Stimulated activated CD8-positive, alpha-beta memory T cell treated with anti-CD3 and anti-CD28 coated beads, Interleukin-7, amount 100 ng/mL, for 1 hour (primary cell): ENCODE measurements at places on chromosomes 1 and 21.
A peak's percentile ranks its signal among the peaks of the same experiment; 100 is the strongest.

GRCh38 chr1:47555306-47555705 lies 117.5 kb downstream of the FOXD2 start:
- DNase-seq: no peak

DNA sequence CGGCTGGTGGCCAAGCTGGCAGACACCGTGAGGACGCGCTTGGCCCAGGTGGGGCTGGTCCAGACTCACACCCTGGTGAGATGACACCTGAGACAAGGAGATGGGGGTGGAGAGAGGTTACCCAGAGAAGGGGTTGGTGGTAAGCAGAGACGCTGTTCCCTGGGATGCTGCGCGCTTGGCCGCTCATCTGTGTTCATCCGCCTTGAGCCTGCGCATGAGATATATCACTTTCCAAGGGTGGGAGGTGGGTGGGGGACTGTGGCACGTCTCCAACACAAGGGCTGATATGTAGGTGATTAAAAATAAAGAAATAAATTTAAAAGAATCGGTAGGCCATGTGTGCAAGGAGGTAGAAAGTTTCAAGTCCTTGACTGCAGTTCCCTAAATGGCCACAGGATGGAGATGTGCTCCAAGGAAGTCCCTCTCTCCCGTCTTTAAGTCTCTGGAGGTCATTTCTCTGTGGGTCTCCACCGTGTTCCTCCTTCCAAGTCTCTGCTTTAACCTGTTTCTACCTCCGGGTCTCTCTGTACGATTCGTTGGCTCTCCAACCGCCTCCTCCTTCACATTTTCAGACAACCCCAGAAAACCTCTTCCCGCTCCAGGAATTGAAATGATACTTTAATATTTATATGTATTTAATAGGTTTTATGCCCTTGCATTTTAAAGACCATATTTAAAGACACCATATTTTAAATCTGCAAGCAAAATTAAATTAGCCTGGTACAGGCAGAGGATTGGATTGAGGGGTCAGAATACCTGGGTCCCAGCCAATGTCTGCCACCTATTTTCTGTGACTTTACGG lies 4.5 kb downstream of the TTC24 start:
- peak; percentile 28 for DNase-seq

DNA sequence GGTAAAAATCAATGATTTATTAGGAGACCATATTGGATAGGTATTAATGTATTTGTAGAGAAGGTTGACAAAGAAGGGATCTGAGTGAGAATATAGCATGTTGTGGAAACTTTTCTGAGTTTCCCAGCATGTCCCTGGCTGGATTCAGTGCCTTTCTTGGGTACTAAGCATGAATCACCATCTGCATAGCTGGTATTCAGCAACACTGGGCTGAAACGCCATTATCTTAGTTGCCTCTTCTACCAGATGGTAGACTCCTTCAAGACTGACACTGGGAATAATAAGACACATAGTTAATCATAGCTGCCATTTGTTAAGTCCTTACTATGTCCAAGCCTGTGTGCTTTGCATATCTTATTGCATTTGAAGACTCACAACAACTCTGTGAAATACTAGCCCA lies 45.5 kb downstream of the ATP5PF start:
- no peak for DNase-seq

GRCh38 chr1:10692401-10693021 lies 103.9 kb downstream of the CASZ1 start:
- peak; percentile 56 for DNase-seq

GRCh38 chr1:117596023-117596720 lies 9.7 kb upstream of the TENT5C start:
- DNase-seq: no peak

DNA sequence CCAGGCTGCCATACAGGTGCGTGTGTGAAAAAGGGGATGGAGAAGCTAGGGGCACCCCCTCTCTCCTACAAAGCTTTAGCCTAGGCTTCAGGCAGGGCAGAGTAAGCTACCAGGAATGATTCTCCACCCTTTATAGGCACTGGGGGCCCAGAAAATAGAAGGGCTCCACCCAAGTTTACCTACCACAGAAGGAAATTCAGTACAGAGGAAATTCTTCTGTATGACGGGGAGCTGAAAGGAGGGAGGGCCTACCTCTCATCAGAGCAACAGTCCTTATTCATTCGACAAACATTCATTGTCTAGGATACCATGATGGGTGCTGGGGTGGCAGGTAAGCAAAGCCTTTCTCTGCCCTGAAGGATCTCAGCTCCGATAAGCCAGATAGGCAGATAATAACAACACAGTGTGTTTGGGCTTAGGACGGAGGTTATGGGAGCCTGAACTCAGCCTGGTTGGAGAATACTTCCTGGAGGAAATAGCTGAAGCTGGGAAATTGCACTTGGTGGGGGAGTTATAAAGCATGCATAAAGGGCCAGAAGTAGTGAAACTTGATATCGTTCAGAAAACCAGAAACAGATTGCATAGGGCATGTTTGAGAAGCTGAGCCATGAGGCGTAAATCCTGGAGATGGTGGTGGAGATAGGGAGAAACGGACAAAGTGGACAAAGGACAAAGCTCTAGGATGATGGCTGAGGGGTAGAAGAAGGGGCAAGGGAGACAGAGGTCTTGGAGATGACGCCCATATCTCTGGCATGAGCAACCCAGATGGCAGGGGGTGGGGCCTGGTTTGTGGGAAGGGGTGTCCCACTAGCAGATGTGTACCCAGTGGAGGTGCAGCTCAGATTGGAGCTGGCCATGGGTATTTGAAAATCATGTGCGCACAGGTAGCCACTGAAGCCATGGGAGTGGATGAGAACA lies 5.3 kb upstream of the P3R3URF start:
- DNase-seq: no peak

GRCh38 chr1:211520641-211521040 lies 28.7 kb upstream of the RD3 start:
- no peak for DNase-seq

DNA sequence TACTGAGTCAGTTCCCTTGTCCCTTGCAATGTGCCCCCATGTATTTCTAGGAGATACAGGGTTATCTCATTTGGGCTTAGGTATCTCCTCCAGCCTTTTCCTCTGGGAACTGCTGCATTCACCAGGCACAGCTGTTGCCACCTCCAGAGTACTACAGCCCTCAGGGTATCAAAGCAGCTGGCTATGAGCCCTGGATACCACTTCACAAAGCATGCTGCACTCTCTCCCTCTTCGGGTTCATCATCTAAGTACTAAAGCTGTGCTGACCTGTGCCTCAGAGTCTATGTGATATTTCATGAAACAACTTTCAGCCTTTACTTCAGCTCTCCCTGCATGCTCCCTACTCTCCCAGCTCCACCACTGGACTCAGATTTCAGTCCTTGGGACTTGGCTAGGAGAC lies 62.3 kb downstream of the CCDC185 start:
- no peak for DNase-seq

GRCh38 chr1:117567976-117568375 lies 37.9 kb upstream of the TENT5C start:
- DNase-seq: no peak

GRCh38 chr21:32481875-32482408 lies 69.4 kb downstream of the EVA1C start:
- no peak for DNase-seq

DNA sequence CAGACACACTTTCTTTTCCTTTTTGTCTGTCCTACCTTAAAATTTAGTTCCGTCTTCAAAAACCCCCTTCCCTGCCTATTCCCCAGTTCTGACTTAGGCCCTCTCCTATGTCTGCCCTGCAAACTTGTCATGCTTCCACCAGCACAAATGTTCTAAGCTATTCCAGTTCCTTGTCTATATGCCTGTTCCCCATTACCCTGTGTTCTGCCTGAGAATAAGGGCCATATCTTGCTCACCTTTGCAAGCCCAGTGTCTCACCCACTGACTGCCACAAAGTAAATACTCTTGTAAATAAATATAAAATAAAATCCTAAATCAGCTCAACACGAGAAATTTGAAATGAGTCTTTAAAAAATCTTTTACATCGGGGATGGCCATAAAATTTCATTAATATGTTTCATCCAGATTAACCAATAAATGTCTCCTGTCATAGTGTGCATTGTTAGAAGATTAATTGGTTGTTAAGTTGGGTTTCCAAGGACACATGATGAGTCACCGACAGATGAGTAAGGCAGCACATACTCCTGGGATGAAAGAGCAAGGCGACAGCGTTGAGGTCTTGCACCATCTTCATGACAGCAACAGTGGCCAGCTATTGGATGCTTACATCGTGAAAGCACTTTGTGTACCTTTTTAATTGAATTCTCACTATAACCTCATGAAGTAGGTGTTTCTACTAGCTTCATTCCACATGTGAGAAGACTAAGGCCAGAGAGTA lies 92.6 kb upstream of the NGF start:
- DNase-seq: no peak

DNA sequence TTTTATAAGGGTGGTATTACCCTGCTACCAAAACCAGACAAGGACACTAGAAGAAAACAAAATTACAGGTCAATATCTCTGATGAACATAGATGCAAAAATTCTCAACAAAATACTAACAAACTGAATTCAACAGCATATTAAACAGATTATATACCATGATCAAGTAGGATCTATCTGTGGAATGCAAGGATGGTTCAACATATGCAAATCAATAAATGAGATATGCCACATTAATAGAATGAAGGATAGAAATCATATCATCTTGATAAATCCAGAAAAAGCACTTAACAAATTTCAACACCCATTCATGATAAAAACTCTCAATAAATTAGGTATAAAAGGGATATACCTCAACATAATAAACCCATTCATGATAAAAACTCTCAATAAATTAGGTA lies 24.3 kb upstream of the MYBPHL start:
- DNase-seq: no peak

- DNase-seq: no peak
Observed at GRCh38 chr1:161139766-161140165, 7.3 kb upstream of the DEDD start.

DNA sequence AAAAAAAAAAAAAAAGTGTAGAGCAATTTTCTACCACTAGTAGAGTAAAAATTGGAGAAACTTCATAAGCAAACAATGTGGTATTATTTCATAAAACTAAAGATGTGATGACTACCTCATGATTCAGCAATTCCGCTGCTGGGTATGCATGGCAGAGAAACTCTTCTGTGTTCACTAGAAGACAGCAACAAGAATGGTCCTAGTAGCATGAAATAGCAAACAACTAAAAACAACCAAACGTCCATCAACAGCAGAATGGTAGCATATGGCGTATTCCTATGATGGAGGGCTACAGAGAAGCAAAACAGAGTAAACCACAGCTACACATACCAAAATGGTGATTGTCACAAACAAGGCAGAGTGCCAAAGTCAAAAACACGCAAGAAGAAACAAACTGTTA lies 18.9 kb downstream of the HTR1D start:
- DNase-seq: no peak

DNA sequence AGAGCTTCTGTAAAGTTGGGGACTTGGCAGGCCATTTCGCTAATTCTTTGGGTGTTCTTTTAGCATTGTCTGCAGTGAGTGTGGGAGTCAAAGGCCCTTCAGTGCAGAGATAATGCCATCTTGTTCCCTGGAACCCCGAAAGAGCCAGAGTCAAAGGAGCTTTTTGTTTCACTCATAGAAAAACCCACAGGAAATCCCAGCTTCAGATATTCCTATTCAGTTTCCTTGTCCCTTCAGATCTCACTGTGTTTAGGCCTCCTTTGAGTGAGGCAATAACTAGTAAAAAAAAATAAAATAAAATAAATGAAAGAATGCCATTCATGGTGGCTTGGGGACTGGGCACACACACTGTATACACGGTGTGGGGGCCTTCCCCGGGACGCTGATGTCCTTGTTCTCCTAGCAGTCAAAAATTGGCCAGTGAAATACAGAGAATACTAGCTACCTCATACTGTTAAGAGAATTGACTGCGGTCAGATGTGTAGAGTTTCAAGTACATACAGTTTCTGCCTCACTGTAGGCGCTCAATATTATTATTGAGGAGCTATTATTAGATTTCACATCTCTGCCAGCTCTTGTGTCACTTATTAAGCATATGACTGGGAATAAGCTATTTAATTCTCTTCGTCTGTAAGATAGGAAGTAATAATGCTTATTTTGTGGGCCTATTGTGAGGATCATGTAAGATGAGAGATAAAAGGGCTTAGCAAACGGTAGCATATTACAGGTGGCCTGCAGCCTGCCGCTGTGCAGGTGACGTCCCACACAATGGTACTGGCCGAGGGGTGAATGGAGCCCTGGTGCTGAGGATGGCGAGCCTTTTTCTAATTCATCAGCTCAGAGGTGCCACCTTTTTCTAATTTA lies 16.7 kb downstream of the DISC1 start:
- no peak for DNase-seq

GRCh38 chr21:34113842-34114241 lies 40.5 kb downstream of the MRPS6 start:
- DNase-seq: no peak

DNA sequence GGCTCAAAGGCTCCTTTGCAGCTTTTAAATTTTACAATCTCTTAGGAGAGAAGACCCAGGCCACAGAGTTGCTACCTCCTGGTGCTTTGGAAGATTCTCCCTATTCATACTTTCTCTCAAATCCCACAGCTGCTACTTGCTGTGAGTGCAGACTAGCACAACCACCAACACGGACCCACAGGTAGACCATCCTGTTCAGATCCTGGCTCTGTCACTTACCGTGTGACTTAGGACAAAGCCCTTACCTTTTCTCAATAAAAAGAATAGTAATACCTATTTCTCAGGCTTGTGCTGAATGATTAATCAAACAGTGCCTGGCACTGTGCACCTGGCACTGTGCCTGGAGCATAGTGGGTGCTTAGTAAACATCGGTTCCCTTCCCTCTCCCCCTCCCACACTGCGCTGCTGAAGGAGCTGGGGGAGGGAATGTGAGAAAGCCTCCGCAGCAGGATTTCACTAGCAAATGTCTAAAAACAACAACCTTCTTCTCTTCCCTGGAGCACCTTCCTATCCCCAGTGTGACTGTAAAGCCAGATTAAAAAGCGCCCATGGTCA lies 81.7 kb downstream of the PGM1 start:
- DNase-seq: no peak

GRCh38 chr1:103256490-103256889 lies 148.2 kb upstream of the COL11A1 start:
- DNase-seq: no peak

GRCh38 chr1:59972216-59972927 lies 45.8 kb upstream of the CYP2J2 start:
- DNase-seq: no peak

DNA sequence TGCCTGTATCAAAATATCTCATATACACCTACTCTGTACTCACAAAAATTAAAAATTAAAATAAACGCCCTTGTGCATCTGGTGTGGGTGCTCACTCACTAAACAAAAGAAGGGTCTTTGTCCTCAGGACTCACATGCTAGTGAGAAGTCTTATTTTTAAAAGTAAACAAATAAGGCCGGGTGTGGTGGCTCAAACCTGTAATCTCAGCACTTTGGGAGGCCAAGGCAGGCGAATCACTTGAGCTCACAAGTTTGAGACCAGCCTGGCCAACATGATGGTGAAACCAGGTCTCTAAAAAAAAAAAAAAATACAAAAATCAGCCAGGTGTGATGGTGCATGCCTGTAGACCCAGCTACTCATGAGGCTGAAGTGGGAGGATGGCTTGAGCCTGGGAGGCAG lies 51.5 kb downstream of the BCAR3 start:
- no peak for DNase-seq
